T-helper 17 cell (primary cell): ENCODE measurements at places on chromosomes 6 and 20. TPM values are rescaled to one million over a fixed set of nuclear protein-coding genes. Genes with fewer than 3 reads are reported as not detected.
A peak's percentile ranks its signal among the peaks of the same experiment; 100 is the strongest.

DNA sequence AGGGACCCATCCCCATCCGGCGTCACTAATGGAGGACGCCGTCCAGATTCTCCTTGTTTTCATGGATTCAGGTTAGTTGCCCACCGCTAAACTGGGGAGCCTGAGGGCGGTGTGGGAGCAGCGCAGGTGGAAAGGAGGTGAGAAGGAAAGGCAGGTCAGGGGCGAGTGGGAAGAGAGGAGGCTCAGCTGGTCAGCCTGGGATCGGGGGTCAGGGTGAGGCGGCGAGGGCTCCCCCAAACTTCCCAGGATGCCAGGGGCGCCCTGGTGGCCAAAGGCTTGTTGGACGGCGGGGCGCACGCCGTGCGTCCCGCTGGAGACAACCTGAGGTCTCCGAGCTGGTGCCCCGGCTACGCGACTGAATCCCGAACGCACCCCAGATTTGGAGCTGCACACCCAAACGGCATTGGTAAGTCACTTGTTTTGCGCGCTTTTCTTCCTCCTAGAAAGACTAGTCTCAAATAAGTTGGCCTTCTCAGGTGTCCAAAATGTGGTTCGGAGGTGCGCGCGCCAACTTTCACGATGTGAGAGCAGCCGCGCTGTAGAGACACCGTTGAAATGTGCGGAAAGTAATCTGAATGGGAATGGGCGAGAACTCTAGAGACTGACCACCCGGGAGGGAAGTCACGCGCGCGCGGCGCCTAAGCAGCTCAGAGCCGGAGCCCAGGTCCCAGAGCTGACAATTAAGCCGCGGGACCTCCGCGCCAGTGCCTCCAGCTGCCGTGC lies 9.7 kb downstream of the GNAS-AS1 start:
- peaks cover 76% of the 10 kb centered on the region for H3K27me3 ChIP-seq
- peaks cover 6% of the 10 kb centered on the region for H3K4me1 ChIP-seq
- DNase-seq = no peak
- H3K27ac ChIP-seq = peak overlapping the region; percentile 37
- peaks cover 2% of the 10 kb centered on the region for H3K36me3 ChIP-seq

- DNase-seq = no peak
- H3K27me3 ChIP-seq = peaks cover 21% of the 10 kb centered on the region
- no peak overlapping the region for H3K27ac ChIP-seq
- H3K4me3 ChIP-seq = no peak overlapping the region
- H3K36me3 ChIP-seq = no peaks in the 10 kb centered on the region
These were observed 139.6 kb downstream of the VEGFA start for GRCh38 chr6:43909474-43910148.

DNA sequence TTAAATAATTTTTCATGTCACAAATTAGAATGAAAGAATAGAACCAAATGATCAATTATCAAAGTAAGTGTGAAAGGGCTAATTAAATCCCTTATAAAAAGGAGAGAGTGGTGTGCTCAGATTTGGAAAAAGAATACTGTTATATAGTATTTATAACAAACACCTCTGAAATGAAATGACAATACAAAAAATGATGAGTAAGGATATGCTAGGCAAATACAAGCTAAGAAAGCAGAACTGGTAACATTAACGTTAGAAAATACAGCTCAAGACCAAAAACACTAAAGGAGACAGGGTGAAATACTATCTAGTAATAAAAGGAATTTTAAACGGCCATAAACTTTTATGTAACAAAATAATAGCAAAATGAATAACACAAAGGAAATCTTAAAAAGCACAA lies 324.2 kb upstream of the RUNX2 start:
- H3K36me3 ChIP-seq = no peaks in the 10 kb centered on the region
- no peak for DNase-seq
- H3K4me3 ChIP-seq = no peak overlapping the region
- peaks cover 14% of the 10 kb centered on the region for H3K4me1 ChIP-seq

GRCh38 chr6:20583444-20583800 lies 49.2 kb downstream of the CDKAL1 start:
- H3K27me3 ChIP-seq = no peaks in the 10 kb centered on the region
- no peak overlapping the region for H3K4me3 ChIP-seq
- DNase-seq = no peak
- peaks cover 12% of the 10 kb centered on the region for H3K4me1 ChIP-seq

- no peak overlapping the region for H3K4me3 ChIP-seq
- no peak overlapping the region for H3K27ac ChIP-seq
These were observed 656.7 kb downstream of the EPHA7 start for GRCh38 chr6:92762443-92763273.

- DNase-seq = no peak
- H3K4me3 ChIP-seq = no peak overlapping the region
- no peaks in the 10 kb centered on the region for H3K36me3 ChIP-seq
- no peak overlapping the region for H3K27ac ChIP-seq
- H3K4me1 ChIP-seq = no peaks in the 10 kb centered on the region
- no peaks in the 10 kb centered on the region for H3K27me3 ChIP-seq
These were observed 307.1 kb downstream of the GRIK2 start for GRCh38 chr6:101700655-101701054.

DNA sequence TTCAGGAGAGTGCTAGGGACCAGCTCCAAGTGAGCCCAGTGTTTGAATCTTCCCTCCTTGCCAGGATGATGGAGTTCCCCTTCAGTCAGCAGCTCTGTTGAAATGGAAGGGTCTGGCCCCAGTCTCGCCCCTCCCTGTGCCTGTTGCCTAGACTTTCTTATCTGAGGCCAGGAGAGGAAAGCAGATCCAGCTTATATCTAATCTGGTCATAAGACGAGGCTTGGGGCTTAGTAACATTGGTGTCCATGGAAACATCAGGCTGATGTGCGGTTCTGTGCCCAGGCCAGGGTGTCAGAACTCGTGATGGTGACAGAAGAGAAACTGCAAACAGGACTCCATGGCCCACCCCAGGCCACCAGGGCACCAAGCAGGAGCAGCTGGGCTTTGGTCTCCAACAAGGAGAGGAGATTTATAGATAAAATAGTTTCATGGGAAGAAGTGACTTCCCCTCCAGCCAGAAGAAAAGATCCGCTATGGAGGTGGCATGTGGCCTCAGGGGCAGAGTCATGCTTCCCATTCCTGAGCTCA lies 9.8 kb downstream of the MAS1L start:
- no peak overlapping the region for H3K4me3 ChIP-seq
- no peak overlapping the region for H3K27ac ChIP-seq
- H3K27me3 ChIP-seq = peaks cover 21% of the 10 kb centered on the region

DNA sequence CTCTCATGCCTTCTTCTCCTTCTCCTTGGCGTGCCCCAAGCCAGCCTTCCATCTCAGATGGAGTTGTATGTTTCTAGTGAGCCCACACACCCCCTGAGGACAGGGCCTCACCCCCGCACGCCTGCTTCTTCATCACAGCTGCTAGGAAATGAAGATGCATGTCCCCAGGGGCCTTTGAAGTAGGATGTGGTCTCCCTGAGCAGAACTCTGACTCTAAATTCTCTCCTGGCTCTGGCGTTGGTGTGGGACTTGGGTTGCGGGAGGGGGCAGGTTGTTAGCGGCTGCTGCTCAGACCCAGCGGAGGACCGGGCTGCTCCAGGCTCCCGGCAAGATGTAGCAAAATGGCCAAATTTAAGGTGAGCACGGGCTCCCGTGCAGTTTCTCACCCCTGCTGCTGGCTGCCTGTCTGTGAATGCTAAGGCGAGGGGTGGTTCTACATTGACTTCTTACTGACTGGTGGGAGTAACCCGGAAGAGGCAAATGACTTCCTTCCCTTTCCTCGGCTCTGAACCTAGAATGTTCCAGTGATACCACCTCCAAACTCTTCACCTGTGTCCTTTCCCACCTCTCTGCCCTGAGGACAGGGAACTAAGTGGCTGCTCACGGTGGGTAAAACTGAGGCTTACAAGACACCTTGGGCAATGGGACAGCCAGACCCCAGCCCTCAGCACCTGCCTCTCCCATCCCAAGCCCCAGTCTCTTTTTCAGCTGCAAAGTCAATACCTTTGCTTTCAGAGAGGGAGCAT lies 8.8 kb downstream of the SYNJ2 start:
- peak overlapping the region; percentile 81 for H3K4me3 ChIP-seq
- no peak for DNase-seq
- no peaks in the 10 kb centered on the region for H3K36me3 ChIP-seq
- H3K4me1 ChIP-seq = peaks cover 35% of the 10 kb centered on the region

DNA sequence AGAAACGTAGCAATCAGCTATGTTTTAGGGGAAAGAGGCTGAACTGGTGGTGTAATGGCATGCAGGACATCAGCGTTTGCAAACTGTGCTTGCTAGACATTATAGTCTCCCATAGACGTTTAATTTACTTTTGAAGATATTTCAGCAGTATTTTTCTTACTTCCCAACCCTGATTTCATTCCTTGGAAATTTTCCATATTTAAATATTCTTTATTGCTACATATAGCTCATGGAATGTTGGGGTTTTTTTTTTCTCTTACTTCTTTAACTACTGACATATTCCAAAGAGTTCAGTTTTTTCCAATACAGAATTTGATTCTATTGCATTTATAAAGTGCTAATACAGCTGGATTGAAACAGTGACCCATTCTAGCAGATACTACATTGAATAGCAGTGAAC lies 694.4 kb upstream of the CITED2 start:
- peaks cover 1% of the 10 kb centered on the region for H3K27me3 ChIP-seq
- no peaks in the 10 kb centered on the region for H3K4me1 ChIP-seq
- DNase-seq = no peak
- H3K4me3 ChIP-seq = no peak overlapping the region
- H3K36me3 ChIP-seq = no peaks in the 10 kb centered on the region

- no peaks in the 10 kb centered on the region for H3K27me3 ChIP-seq
- no peak for DNase-seq
- peaks cover 13% of the 10 kb centered on the region for H3K4me1 ChIP-seq
These were observed 146.6 kb downstream of the BCAS1 start for GRCh38 chr20:53923566-53924369.

- peaks cover 53% of the 10 kb centered on the region for H3K27me3 ChIP-seq
- H3K4me3 ChIP-seq = no peak overlapping the region
- no peak for DNase-seq
- H3K27ac ChIP-seq = no peak overlapping the region
These were observed 76.6 kb downstream of the F13A1 start for GRCh38 chr6:6243846-6244245.

- H3K36me3 ChIP-seq = peaks cover 6% of the 10 kb centered on the region
- DNase-seq = no peak
- no peak overlapping the region for H3K27ac ChIP-seq
- no peak overlapping the region for H3K4me3 ChIP-seq
- peaks cover 9% of the 10 kb centered on the region for H3K4me1 ChIP-seq
These were observed 111.5 kb downstream of the PRND start for GRCh38 chr20:4833074-4833728.

DNA sequence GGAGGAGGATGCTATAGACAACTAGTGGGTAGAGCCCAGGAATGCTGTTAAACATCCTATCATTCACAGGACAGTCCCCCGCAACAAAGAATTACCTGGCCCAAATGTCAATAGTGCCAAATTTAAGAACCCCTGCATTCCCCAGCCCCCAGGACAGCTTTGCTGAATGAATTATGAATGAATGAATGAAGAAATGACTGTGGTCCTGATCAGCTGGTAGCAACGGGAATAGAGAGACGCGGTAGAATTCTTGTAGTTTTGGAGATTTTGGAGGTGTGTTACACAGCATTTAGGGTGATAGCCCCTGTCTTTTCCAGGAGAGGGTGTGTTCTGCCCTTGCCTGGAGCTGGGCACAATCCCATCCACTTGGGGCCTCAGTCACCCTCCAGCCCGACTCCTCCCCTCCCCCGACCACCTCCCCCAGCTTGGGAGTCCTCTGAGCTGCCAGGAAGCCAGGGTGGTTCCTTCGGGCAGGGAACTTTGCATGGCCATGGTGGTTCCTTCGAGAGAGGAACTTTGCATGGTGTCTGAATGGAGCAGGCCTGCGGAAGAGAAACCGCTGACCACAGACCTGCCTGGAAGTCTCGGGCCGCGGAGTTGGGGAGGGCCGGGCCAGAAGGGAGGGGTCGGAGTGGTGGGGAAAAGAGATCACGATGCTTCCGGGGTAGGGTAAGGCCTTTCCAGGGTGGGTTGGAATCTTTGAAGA lies 1.0 kb upstream of the HCK start:
- DNase-seq = no peak
- H3K36me3 ChIP-seq = peaks cover 14% of the 10 kb centered on the region
- H3K4me1 ChIP-seq = peaks cover 13% of the 10 kb centered on the region
- peak overlapping the region; percentile 82 for H3K4me3 ChIP-seq

GRCh38 chr6:153947808-153948447 lies 91.1 kb upstream of the OPRM1 start:
- peaks cover 4% of the 10 kb centered on the region for H3K27me3 ChIP-seq
- no peak for DNase-seq
- H3K4me1 ChIP-seq = no peaks in the 10 kb centered on the region
- no peaks in the 10 kb centered on the region for H3K36me3 ChIP-seq

- peaks cover 12% of the 10 kb centered on the region for H3K4me1 ChIP-seq
- peaks cover 6% of the 10 kb centered on the region for H3K27me3 ChIP-seq
- no peak overlapping the region for H3K4me3 ChIP-seq
- H3K36me3 ChIP-seq = no peaks in the 10 kb centered on the region
- DNase-seq = no peak
- H3K27ac ChIP-seq = peak overlapping the region; percentile 29
These were observed 20.0 kb upstream of the MPC1 start for GRCh38 chr6:166402582-166403277.

- H3K4me3 ChIP-seq = no peak overlapping the region
- DNase-seq = no peak
- peaks cover 15% of the 10 kb centered on the region for H3K4me1 ChIP-seq
- no peaks in the 10 kb centered on the region for H3K36me3 ChIP-seq
These were observed 127.0 kb downstream of the SGK1 start for GRCh38 chr6:134190883-134191282.

GRCh38 chr20:21312813-21313474 lies 9.8 kb downstream of the XRN2 start:
- DNase-seq = no peak
- peak overlapping the region; percentile 29 for H3K27ac ChIP-seq
- H3K27me3 ChIP-seq = no peaks in the 10 kb centered on the region
- peaks cover 4% of the 10 kb centered on the region for H3K36me3 ChIP-seq

DNA sequence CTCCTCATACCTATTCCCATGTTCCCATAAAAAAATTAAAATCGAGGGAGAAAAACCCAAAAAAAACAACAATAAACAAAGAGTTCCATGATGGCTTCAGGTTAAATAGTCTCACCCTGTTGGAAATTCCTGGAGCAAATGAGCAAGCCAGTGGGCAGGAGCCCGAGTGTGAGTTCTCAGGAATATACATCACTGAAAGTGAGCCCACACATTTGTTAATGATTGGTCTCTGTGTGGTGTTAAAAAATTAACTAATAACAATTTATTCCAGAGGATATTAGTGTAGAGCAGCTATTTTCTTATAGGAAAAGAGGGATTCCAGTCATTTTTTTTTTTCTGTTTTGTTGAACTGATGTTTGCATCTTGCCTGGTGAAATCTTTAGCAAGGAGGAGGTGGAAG lies 12.9 kb downstream of the PHACTR3 start:
- peaks cover 73% of the 10 kb centered on the region for H3K27me3 ChIP-seq
- H3K4me1 ChIP-seq = no peaks in the 10 kb centered on the region
- H3K4me3 ChIP-seq = no peak overlapping the region
- peaks cover 2% of the 10 kb centered on the region for H3K36me3 ChIP-seq
- H3K27ac ChIP-seq = no peak overlapping the region

Gene MEI4
- total RNA-seq = 0.20 TPM

Gene NEURL2
- total RNA-seq = 2.1 TPM

Gene SLC22A2
- not detected for total RNA-seq

Gene SMIM13
- total RNA-seq = 10.1 TPM

Gene C6orf120
- total RNA-seq = 17.8 TPM
